T-helper 2 cell treated with Interferon-gamma antibody and Interleukin-4, amounts not matched to agents 5 μg/mL and 100 μg/mL, for 36 hours (primary cell): ENCODE measurements at places on chromosomes 2 and 18.

DNA sequence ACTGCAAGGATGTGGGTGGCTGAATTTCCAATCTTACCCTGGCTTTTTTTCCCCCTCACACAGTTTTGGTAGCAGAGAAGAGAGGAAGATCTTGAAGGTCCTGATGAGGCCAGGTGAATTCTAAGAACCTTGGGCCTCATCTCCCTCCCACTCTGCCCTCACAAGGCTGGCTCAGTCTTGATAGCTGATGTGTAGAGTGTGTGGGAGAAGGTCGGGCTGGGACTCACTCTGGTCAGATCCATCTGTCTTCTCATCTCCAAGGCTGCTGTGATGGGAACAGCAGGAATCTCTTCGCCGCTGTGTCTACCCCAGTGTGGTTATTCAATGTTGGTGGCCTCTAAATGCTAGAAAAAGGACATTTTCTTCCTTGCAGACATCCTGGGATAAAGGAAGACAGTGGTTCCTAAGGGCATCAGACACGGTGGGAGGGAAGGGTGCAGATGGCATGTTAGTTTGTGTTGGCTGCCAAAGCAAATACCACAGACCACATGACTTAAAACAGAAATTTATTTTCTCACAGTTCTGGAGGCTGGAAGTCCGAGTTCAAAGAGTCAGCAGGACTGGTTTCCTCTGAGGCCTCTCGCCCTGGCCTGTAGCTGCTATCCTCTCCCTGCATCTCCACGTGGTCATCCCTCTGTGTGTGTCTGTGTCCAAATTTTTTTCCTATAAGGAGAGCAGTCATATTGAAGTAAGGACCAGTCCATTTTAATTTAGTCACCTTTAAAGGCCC, 37.6 kb upstream of the MGAT4A start:
- DNase-seq = peak; percentile 65
- peaks cover 75% of the 10 kb centered on the region for H3K4me1 ChIP-seq
- peak overlapping the region; percentile 68 for H3K27ac ChIP-seq
- peaks cover 24% of the 10 kb centered on the region for H3K36me3 ChIP-seq
- no peaks in the 10 kb centered on the region for H3K27me3 ChIP-seq
- H3K4me3 ChIP-seq = peak overlapping the region; percentile 48

DNA sequence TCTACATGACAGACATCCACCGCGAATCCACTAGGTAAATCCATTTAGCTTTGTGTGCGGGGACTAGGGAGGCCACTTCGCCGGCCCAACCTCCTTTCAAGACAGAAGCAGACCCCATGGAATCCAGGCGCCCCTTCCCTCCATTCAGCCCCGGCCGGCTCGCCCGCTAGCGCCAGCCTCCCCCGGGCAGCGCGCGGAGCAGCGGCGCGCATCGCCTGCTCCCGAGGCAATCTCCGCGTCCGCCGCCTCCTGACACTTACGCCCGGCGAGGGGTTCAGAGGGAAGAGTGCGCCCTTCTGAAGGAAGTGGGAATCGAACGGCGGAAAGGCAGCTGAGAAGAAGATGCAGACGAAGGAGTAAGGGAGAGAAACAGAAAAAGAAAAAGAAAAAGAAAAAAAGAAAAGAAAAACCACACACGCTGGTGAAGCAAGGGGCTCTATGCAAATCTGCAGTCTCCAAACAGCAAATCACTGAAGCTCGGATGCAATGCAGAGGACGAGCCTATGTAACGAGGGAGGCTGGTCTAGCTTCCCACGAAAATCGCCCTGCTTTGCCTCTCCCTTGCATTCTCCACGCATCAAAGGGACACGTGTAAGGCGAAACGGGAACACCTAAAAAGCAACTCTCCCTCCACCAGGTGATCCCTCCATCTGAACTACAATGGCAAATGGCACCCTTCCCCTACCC, 684.4 kb downstream of the NRXN1 start:
- no peak for DNase-seq
- no peak overlapping the region for H3K4me3 ChIP-seq
- H3K36me3 ChIP-seq = no peaks in the 10 kb centered on the region
- H3K4me1 ChIP-seq = no peaks in the 10 kb centered on the region

DNA sequence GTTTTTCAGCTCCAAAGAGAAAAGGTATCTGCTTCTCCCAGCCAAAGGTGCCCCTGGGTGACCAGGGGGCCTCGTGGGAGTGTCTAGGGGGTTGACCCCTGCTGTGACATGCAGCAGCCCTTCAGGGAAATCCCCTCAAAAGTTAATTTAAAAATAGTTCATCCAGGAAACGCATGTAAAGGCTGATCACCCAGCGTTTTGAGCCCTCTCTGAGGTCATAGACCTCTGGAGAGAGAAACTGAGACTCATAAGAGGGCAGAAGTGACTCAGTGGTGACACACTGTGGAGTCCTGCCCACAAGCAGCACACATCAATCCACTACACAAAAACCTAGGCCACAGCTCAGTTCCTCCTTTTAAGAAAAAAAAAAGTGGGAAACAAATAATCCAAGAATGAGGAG, 11.9 kb downstream of the GAL3ST2 start:
- no peaks in the 10 kb centered on the region for H3K27me3 ChIP-seq
- peak; percentile 50 for DNase-seq
- no peak overlapping the region for H3K27ac ChIP-seq
- no peak overlapping the region for H3K4me3 ChIP-seq
- peaks cover 1% of the 10 kb centered on the region for H3K4me1 ChIP-seq
- H3K36me3 ChIP-seq = no peaks in the 10 kb centered on the region

- H3K4me3 ChIP-seq = no peak overlapping the region
- H3K4me1 ChIP-seq = no peaks in the 10 kb centered on the region
- no peaks in the 10 kb centered on the region for H3K27me3 ChIP-seq
- peaks cover 27% of the 10 kb centered on the region for H3K36me3 ChIP-seq
Measured at GRCh38 chr2:86023366-86023712, 82.3 kb downstream of the POLR1A start.

DNA sequence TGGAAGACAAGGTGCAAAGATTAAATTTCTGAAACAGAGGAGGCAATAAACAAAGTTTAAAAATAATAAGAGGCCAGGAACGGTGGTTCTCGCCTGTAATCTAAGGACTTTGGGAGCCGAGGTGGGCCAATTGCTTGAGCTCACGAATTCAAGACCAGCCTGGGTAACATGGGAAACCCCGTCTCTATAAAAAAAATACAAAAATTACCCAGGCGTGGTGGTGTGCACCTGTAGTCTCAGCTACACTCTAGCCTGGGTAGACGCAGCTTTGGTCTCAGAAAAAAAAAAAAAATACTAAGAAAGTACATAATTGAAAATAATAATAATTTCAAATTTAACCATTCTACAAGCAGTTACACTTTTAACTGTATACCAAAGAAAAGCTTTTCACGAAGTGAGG, 744.6 kb upstream of the POU3F3 start:
- H3K27me3 ChIP-seq = no peaks in the 10 kb centered on the region
- H3K4me3 ChIP-seq = no peak overlapping the region
- H3K4me1 ChIP-seq = no peaks in the 10 kb centered on the region
- H3K27ac ChIP-seq = no peak overlapping the region
- no peak for DNase-seq

GRCh38 chr2:173017646-173018420, 57.8 kb upstream of the MAP3K20 start:
- H3K27me3 ChIP-seq = peaks cover 9% of the 10 kb centered on the region
- no peaks in the 10 kb centered on the region for H3K4me1 ChIP-seq
- no peak overlapping the region for H3K27ac ChIP-seq
- no peak overlapping the region for H3K4me3 ChIP-seq

GRCh38 chr18:68960355-68960754, 162.5 kb downstream of the CCDC102B start:
- no peak for DNase-seq
- H3K36me3 ChIP-seq = no peaks in the 10 kb centered on the region
- H3K4me3 ChIP-seq = no peak overlapping the region
- no peak overlapping the region for H3K27ac ChIP-seq

DNA sequence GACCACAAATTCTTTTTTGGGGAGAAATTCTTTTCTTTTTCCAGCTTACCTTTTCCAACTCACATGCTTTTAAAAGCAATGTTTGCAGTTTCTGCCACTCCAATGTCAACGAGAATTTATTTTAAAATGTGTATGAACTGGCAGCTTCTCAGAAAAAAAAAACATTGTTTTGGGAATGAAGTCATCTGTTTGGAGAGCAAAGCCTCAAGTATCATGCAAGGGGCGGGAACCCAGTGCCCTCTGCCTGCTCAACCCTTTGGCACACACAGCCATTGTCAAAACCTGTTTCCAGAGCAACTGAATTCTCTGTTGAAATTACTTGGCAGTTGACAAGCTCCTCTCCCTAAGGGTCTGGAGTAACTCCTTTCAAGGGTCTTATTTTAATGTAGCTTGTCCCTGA, 128.5 kb downstream of the QPCT start:
- H3K27ac ChIP-seq = no peak overlapping the region
- no peaks in the 10 kb centered on the region for H3K36me3 ChIP-seq
- H3K4me3 ChIP-seq = no peak overlapping the region

- no peaks in the 10 kb centered on the region for H3K36me3 ChIP-seq
- no peak for DNase-seq
- peaks cover 43% of the 10 kb centered on the region for H3K27me3 ChIP-seq
- peaks cover 16% of the 10 kb centered on the region for H3K4me1 ChIP-seq
- no peak overlapping the region for H3K4me3 ChIP-seq
Measured at GRCh38 chr18:48452861-48453323, 43.7 kb upstream of the ZBTB7C start.

DNA sequence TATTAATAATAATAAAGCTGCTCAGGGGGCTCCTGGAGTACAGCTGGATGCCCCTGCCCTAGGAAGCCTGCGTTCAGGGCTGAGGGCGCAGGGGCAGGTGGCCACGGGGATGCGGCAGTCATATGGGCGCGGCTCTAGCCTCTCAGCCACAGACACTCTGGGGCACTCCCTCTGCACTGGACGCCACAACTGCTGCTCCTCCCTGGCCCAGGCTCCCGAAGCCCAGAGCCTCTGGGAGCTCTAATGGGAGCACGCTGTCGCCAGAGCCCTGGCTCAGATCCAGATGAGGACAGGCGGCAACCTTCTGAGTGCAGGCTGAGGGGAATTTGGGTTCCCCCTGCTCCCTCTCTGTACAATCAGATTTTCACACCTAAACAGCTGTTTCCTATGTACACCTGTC, 93.6 kb downstream of the MTCL1 start:
- H3K4me1 ChIP-seq = peaks cover 2% of the 10 kb centered on the region
- peaks cover 3% of the 10 kb centered on the region for H3K27me3 ChIP-seq
- no peak overlapping the region for H3K27ac ChIP-seq
- DNase-seq = no peak

- H3K36me3 ChIP-seq = peaks cover 15% of the 10 kb centered on the region
- H3K4me3 ChIP-seq = no peak overlapping the region
- H3K4me1 ChIP-seq = peaks cover 8% of the 10 kb centered on the region
- no peaks in the 10 kb centered on the region for H3K27me3 ChIP-seq
- H3K27ac ChIP-seq = no peak overlapping the region
Measured at GRCh38 chr2:135694711-135695110, 46.9 kb upstream of the UBXN4 start.

GRCh38 chr2:174752403-174753037, 11.8 kb downstream of the CHRNA1 start:
- H3K4me3 ChIP-seq = peak overlapping the region; percentile 49
- H3K27ac ChIP-seq = peak overlapping the region; percentile 74
- DNase-seq = peak; percentile 58

DNA sequence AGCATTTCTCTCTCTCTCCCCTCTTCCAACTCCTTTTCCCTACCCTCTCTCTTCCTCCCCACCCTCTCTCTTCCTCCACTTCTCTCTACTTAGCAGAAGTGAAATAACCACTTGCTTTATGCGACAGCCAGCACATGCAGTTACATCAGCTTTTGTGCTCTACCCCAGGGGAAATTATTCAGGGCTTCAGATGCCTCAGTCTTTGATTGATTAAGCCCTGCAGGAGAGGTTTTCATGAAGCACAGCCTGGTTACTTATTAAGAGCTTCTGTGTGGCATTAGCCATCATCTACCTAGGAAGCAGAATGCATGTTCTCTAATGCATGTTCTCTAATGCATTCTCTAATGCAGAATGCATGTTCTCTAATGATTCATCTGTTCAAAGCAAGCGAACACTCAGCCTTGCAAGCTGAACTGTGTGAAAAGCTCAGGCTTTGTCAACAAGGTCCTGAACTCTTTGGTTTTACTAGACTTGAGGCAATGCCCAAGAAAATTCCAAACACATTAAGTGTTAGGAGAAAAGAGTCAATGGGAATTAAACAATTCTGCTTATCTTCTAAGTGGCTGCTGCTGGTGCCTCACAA, 56.1 kb downstream of the LHCGR start:
- H3K27me3 ChIP-seq = no peaks in the 10 kb centered on the region
- H3K36me3 ChIP-seq = no peaks in the 10 kb centered on the region
- no peaks in the 10 kb centered on the region for H3K4me1 ChIP-seq
- H3K27ac ChIP-seq = no peak overlapping the region
- no peak overlapping the region for H3K4me3 ChIP-seq
- DNase-seq = no peak

GRCh38 chr2:230762317-230762896, 49.8 kb downstream of the CAB39 start:
- no peak for DNase-seq
- peaks cover 62% of the 10 kb centered on the region for H3K36me3 ChIP-seq
- no peak overlapping the region for H3K4me3 ChIP-seq
- H3K27ac ChIP-seq = no peak overlapping the region
- H3K27me3 ChIP-seq = no peaks in the 10 kb centered on the region

- H3K4me1 ChIP-seq = no peaks in the 10 kb centered on the region
- H3K27ac ChIP-seq = no peak overlapping the region
- H3K4me3 ChIP-seq = no peak overlapping the region
- no peak for DNase-seq
Measured at GRCh38 chr18:79361766-79362522, 33.8 kb upstream of the NFATC1 start.

- peaks cover 17% of the 10 kb centered on the region for H3K27me3 ChIP-seq
- no peak overlapping the region for H3K27ac ChIP-seq
- no peak for DNase-seq
- no peaks in the 10 kb centered on the region for H3K36me3 ChIP-seq
- no peaks in the 10 kb centered on the region for H3K4me1 ChIP-seq
Measured at GRCh38 chr2:158745067-158745865, 49.9 kb upstream of the DAPL1 start.

- no peak overlapping the region for H3K4me3 ChIP-seq
- no peak for DNase-seq
- no peak overlapping the region for H3K27ac ChIP-seq
- peaks cover 23% of the 10 kb centered on the region for H3K27me3 ChIP-seq
Measured at GRCh38 chr2:47346638-47347037, 56.3 kb upstream of the MSH2 start.

DNA sequence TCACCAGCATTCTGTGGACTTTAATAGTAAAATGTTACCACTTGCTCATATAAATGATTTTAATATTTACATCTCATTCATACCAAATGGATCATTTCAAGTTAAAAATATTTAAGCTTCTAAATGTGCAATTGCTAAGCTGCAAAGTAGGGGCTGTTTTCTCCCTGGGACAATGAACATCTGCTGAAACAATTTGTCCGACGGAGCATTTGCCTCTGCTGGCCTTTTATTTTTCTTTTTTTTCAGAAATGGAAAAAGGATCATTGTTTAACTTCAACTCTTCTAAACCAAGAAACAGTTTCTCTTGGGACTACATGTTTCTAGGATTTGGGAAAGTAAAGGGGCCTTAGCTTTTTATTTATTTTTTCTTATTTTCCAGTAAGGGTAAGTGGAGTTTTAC, 43.8 kb upstream of the ITPRID2 start:
- no peak overlapping the region for H3K27ac ChIP-seq
- DNase-seq = no peak
- no peaks in the 10 kb centered on the region for H3K36me3 ChIP-seq
- H3K27me3 ChIP-seq = peaks cover 11% of the 10 kb centered on the region

- H3K4me1 ChIP-seq = no peaks in the 10 kb centered on the region
- H3K27ac ChIP-seq = no peak overlapping the region
- peaks cover 15% of the 10 kb centered on the region for H3K36me3 ChIP-seq
- DNase-seq = no peak
- no peaks in the 10 kb centered on the region for H3K27me3 ChIP-seq
- H3K4me3 ChIP-seq = no peak overlapping the region
Measured at GRCh38 chr2:74092275-74092674, 55.4 kb downstream of the BOLA3 start.
